ENCODE measurements at places on chromosomes 7 and 10.

DNA sequence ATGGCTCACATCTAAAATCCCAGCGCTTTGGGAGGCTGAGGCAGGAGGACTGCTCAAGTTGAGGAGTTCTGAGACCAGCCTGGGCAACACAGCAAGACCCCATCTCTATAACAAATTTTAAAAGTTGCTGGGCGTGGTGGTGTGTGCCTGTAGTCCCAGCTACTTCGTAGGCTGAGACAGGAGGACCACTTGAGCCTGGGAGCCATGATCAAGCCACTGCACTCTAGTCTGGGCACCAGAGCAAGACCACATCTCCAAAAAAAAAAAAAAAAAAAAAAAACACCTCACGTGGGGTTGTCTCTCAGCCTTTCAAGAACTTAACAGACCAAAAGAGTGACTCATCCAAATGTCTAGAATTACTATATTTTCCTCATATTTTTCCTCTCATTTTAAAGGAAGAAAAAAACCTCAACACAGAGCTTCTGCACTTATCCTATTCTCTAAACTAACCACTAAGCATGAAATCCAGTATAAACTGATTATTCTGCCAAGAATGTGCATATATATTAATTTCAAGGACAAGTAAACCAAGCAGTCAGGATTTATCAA lies 46.3 kb downstream of the CUL2 start:
- DNase-seq, result peak; percentile 58

GRCh38 chr7:16880554-16880953 lies 1.2 kb downstream of the AGR3 start:
- no peak for DNase-seq

DNA sequence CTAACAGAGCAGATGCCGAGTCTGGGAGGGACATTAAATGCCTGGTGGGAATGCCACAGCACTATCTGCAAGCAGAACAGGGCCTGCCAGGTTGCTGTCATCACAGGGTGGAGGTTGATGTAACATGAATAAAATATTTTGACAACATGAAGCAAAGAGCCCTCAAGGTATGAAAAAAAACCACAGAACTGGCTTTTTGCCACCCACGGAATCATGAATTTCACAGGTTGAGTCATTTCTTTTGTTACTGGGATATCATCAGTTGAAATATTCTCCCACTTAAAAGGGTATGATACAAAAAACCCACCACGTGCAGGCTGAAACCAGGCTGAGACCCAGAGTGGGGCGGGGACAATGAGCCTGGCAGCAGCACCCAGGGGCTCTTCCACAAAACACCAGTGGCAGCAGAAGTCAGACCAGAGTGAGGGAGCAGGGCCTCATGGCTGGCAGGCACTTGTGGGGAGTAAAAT lies 220.1 kb downstream of the TNS3 start:
- peak; percentile 89 for DNase-seq

- no peak for DNase-seq
Observed at GRCh38 chr10:122207163-122207562, 63.9 kb upstream of the BTBD16 start.

DNA sequence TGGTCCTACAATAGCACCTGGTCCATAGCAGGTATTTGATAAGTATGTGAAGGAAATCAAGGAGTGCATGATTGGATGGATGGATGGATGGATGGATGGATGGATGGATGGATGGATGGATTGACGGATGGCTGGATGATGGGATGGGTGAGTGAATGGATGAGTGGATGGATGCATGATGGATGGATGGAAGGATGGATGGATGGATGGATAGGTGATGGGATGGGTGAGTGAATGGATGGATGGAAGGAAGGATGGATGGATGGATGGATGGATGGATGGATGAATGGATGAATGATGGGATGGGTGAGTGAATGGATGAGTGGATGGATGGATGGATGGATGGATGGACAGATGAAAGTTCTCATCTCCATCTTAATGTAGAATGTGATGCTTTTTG lies 231.0 kb upstream of the PPP2R2D start:
- DNase-seq, result no peak

DNA sequence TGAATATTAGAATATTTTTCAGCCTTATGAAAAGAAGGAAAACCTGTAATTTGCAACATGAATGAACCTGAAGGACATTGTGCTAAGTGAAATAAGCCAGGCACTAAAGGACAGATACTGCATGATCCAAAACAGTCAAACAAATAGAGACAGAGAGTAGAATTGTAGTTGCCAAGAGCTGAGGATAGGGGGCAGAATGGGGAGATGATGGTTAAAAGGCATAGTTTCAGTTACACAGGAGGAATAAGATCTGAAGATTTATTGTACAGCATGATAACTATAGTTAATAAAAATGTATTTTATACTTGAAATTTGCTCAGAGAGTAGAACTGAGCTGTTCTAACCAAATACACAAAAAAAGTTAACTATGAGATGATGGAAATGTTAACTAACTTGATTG lies 149.0 kb upstream of the TMEM106B start:
- no peak for DNase-seq

DNA sequence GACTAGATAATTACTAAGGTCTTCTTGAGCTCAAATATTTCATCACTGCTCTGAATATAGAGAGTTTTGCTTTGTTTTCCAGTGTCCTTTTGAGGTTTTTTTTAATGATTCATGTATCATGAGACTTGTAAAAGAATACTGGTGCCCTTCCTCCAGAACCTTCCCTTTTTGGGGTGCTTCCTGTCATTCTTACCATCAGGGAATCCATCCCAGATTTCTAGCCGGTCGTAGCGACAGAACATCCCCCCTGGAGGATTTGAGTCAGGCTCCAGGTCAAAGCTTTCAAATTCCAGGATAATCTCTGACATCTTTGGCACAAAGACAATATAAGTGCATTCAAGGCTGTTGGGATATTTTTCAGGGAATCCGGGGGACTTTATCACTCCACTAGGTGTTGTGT lies 71.0 kb downstream of the NRP1 start:
- no peak for DNase-seq

DNA sequence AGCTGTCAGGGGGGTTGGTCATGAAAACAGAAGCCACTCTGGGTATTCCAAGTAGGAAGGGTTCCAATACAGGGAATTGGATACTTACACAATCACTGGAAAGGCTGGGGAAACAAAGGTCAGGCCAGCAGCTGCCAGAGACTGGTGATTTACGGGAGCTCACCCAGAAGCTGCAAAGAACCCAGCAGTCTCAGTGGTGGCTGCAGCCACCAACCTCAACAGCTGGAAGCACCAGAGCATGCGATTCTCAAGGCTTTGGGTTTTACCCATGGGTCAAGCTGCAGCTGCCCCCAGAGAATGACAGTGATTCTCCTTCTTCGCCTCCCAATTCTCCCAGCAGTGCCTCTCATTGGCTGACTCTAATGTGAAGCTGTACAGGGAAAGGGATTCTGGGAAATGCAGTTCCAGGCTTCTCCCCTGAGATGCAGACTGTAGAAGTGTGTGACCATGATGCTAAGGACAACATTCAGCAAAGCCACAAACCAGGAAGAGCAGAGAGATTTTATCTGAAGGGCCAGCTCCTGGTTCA lies 107.2 kb upstream of the TCF7L2 start:
- DNase-seq, result no peak

- DNase-seq, result no peak
Observed at GRCh38 chr7:92150450-92151017, 16.3 kb upstream of the CYP51A1 start.

- no peak for DNase-seq
Observed at GRCh38 chr7:80318081-80318480, 183.4 kb downstream of the GNAI1 start.

- no peak for DNase-seq
Observed at GRCh38 chr7:2084781-2085505, 147.8 kb downstream of the MAD1L1 start.

DNA sequence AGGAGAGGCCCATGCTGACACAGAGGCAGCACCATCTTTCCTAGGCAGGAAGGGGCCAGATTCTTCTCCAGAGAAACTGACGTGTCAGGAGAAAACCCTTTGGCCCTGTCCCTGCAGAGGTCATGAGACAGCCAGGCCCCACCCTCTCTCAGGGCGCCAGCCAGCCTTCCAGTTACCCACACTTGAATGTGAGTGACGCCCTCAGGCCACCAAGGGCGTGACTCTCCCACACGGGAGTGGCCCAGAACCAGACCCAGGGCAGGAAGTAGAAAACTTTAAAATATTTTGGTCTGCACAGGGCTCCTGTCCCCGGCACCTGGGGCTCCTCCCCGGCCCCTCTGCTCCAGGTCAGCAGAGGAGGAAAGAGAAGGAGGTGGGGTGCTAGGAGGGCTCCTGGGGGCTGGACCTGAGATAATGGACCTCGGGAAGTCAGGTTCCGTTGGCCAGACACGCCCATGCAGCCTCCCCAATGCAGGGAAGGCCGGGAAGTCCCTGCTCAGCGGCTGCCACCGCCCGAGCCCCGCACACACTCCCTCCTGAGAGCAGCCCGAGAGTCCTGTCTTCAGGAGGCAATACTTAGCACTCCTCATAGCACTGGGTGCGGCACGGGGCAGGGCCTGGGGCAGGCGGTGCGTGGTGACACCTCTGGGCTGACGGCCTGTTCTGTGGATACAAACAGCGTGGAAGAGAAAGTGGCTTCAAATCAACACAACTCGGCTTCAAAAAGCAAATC lies 67.0 kb upstream of the CFAP46 start:
- DNase-seq, result no peak

GRCh38 chr7:132080467-132080866 lies 495.8 kb downstream of the PLXNA4 start:
- no peak for DNase-seq

DNA sequence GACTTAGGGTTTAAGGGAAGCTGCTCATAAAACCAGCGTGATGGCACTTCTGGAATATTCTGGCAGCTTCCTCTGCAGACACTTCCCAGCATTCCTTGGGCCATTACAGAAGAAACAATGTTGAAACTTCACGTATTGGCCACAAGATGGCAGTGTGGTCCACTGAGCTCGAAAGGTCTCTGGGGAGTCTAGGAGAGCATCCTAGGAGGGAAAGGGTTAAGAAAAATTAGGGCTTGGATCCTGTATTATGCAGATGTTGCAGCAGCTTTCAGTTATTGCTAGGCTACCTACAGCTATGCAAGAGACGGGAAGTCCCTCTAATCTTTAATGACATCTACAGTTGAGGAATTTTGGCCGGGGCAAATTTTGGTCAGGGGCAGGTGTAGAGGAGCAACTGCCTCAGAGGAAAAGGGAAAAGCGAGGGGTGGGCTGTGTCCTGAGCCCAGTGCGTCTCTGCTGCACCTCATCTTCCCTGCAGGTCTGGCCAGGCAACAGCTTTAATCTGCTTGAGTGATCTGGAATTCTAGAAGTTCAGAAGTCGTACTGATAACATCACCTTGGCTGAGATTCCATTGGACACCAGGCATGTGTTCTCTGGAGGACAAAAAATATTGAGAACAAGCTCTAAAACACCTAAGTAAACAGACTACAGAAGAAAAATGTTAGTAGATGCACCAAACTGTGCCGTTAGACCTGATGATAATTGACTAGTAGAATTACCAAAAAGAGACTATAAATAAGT lies 220.8 kb upstream of the PRSS58 start:
- DNase-seq, result peak; percentile 62

DNA sequence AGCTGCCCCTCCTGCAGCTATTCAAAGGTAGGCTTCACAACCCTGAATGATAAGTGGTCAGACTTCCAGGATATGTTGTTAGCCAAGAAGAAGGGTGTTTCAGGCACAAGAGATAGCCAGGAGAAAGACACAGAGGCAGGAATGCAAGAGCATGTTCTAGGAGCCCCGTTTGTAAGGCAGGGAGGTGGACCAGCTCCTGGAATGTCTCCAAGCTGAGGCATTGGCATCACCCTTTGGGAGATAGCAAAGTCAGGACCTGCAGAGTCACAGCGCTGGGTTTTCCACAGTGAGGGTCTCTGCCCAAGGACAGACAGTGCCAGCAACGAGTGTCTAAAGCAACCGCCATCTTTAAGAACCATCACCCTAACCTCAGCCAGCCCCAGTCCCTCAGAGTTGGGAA lies 484.5 kb upstream of the ZMIZ1 start:
- DNase-seq, result no peak

DNA sequence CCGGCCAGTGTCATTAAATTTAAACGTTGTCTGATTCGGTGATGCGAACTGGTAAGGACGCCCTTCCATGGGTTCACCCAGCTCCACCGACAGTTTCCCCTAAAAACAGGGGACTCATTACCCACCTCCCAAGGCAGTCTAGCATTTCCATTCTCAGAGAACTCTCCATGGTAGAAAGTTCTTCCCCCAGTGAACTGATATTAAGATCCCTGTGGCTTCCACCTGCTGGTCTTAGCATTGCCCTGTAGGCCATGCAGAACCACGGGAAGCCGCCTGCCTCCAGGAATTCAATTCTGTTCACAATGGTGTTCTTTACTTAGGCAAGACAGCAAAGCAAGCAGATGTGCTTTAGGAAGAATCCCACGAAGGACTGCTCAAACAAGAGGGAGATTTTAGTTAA lies 128.9 kb upstream of the NANOS1 start:
- no peak for DNase-seq

- no peak for DNase-seq
Observed at GRCh38 chr10:62015994-62016393, 114.5 kb downstream of the ARID5B start.

- no peak for DNase-seq
Observed at GRCh38 chr7:13139436-13139835, 452.0 kb downstream of the ARL4A start.

DNA sequence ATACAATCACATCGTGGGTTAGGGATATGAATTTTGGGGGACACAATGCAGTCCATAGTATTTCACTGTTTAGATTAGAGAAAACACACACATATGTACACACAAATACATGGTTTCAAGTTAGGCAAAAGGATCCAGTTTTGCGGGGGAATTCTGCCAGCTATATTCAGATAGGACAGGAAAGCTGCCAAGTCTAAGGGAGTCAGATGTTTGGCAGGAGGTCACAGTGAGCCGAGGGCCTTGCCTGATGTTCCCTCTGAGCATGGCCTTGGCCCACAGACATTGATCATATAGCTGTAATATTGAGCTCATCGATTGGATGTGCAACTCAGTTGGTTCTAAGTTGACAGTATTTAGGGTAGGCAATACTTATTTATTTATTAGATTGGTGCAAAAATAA lies 122.8 kb downstream of the ADRA2A start:
- DNase-seq, result no peak

GRCh38 chr10:128901236-128901635 lies 565.8 kb upstream of the MGMT start:
- no peak for DNase-seq

All from astrocyte of the spinal cord (primary cell).